ENCODE measurements at places on chromosomes 11 and 22.

- no peak for DNase-seq
Measured at GRCh38 chr11:71342951-71343827, 90.8 kb upstream of the SHANK2 start.

DNA sequence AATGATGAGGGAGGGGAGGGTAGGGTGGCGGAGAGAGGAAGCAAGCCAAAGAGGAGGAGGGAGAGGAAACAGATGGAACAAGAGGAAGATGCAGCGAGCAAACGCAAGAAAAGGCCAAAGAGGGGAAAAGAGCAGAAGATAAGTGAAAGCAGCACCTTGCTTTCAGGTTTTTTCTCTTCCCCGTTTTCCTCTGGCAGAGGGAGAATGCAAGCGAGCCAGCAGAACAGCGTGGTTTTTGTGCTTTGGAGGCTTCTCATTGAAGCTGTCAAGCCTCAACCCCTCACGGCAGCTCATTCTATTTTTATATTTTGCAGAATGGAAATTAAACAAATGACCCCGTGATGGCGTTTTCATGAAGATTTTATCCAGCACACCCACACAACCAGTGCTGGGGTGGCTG lies 67.1 kb upstream of the GRAMD1B start:
- DNase-seq, result no peak

DNA sequence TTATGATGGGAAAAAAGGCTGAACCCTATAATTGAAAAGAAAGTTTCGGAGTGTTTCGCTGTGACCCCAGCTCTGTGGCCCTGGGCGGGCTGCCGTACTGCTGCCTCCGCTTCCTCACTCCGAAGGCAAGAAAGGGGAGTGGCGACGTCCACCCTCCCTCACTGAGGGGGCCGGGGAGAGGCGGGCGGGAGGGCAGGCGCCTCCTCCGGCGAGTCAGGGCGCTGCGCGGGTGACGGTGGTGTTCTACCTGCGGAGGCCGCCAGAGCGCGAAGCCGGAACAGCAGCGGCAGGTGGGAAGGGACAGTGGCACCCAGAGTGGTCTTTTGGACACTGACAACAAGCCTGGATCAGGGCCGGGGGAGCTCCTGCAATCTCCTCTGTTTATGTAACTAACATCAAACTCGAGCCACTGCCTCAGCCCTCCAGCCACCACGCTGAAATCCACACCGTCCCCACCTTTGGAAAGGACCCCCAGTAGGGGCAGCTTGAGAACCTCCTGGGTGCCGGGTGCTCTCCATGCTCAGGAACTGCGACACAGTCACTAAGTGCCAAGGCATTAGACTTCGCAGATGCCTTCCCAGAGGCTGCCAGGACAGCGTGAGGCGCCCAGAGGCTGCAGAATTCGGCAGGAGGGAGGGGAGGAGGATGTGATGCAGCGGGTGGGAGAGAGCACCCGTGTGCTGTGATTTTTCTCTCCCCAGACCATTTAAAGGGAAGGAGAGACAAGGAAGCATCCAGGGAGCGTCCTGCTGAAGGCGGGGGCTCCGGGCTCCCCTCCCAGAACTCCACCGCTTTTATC lies 25.5 kb downstream of the BID start:
- DNase-seq, result no peak

- no peak for DNase-seq
Measured at GRCh38 chr11:13140028-13140870, 131.1 kb downstream of the RASSF10 start.

DNA sequence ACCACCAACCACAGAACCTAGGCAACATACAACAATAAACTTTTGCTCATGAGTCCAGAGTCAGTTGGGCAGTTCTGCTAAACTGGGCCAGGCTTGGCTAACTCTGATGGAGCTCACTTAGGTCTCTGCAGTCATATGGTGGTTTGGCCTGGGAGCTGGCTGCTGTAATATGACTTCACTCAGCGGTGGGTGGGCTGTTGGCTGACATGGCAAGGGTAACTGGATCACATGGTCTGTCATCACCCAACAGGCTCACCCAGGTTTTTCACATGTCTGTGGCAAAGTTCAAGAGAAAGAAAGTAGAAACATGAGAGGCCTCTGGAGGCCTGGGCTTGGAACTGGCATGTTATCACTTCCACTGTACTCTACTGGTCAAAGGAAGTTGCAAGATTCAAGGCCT lies 43.2 kb upstream of the CLMP start:
- DNase-seq, result no peak

DNA sequence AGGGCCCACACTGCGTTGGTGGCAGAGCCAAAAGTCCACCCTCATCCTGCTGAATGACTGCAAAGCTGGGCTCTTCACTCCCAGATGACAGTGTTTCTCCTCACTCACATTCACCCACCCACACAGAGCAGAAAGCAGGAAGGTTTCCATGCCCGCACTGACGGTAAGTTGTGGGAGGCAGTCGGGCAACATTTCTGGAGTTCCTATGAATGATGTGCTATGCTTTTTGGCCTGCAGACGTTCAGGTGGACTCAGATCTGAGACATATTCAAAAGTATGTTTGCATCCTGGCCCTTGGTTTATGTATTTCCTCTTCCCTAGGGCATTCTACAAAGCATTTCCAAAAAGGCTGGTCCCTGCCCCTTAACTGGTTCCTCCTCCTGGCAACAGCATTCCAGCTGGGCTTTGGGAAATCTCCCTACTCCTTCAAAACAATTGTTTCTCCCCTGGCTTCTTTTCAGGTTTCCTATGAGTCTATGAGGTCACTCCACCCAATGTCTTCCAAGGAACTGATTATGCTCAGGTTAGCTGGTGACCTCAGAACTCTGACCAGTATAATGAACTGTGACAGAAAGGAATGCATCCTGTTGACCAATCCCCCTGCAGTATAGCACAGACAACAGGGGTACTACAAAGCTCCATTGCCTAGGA lies 36.4 kb downstream of the PACSIN2 start:
- no peak for DNase-seq

DNA sequence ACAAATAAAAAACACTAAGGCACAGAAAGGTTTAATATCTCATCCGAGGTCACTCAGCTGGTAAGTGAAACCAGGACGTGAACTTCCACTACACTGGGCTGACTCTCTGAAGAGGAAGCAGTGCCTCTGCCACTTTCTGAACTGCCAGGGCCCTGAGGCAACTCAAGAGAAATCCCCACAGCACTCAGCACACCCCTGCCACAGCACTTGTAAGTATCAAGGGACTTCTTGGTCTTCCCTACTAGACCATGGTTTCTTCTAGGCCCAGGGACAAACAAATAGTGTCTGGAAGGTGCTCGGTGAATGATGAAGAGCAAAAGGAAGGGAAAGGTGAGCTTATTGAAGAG lies 49.7 kb downstream of the RPL27A start:
- no peak for DNase-seq

GRCh38 chr22:20099099-20099711 lies 16.7 kb upstream of the RANBP1 start:
- DNase-seq, result no peak

- no peak for DNase-seq
Measured at GRCh38 chr11:119000906-119001305, 3.0 kb downstream of the CENATAC start.

DNA sequence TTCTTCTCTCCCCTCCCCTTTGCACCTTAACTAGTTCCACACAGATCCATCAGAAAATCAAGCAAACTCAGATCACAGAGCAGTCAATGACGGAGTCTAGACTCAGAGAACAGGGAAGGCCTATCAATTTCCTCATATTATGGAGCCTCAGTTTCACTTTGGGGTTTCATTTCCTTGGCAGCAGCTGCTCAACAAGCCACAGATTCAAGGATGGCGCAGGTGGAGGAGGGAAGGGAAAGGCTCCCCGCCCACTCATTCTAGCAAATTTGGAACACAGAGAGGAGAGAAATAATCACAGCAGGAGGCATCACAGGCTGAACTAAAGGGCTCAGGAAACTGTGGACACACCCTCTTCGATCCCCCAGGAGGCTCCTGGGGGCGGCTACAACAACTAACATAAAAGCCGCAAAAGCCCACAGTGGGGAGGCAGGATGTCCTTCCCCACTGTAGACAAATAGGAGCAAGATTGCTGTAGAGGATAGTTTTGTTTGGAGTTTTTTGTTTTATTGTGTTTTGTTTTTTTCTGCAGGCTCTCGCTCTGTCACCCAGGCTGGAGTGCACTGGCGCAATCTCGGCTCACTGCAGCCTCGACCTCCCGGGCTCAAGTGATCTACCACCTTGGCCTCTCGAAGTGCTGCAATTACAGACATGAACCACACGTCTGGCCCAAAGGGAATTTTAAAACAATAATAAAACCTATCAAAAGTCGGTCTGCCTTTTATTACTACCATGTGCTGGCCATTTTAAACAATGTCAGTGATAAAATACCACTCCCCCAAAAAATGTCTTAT lies 3.4 kb downstream of the PLAAT3 start:
- DNase-seq, result no peak

Measured in T-helper 2 cell (primary cell).